ENCODE measurements at places on chromosomes 12 and 14.

DNA sequence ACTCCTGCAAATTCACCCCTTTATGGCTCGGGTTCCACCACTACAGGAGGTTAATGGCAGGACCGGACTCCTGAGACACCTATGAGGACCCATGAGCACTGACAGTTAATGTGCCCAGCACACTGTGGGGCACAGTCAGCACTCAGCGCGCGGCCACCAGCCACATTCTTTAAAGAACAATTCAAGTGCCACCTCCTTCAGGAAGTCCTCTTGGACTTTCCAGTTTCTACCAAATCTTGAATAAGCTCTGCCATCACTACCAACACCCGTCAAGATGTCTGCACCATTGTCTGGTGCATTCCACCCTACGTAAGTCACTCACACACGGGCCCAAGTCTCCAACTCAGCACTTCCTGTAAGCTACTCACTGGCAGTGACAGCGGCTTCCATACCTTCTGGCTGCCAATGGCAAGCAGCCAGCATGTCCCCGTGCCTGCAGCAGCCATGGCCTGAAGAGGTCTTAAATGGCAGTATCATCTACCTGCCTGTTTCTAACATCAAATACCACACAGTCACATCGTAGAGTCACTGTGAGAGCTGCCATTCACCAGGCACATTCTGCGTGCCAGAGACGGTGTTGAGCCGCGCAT lies 48.5 kb downstream of the CDC42BPB start:
- DNase-seq, result no peak

DNA sequence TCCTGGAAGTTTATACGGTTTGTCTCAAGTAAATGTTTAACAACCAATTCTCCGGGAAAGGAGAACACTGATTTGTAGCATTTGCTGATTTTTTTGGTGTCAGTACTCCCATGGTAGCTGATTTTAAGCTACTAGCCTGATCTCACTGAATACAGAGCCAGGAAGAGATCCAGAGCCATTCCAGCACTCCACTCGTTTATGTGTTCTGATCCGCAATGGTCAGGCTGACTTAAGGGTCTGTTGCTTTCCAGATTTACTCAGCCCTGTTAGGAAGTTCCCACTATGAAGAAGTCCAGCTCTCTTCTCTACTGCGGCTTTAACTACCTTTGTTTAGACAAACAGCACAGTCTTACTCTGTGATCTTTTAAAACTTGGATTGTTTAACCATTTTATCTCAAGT lies 38.0 kb upstream of the NID2 start:
- no peak for DNase-seq

DNA sequence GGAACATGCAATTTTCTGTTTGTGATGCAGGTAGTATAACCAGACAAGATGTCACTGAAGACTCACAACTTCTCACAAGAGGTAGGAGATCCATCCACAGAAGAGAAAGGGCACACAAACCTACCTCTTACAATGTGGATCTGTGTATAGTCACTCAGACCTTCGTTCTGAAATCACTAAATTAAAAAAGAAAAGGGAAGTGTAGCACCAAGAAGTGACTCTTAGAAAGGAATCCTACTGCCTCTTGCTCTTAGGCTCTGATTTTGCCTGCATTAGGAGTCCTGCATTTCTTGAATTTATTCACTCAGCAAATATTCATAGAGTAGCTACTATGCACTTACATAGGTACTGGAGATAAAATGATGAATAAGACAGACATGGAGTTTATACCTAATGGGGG lies 347.6 kb downstream of the BMP4 start:
- DNase-seq, result no peak

DNA sequence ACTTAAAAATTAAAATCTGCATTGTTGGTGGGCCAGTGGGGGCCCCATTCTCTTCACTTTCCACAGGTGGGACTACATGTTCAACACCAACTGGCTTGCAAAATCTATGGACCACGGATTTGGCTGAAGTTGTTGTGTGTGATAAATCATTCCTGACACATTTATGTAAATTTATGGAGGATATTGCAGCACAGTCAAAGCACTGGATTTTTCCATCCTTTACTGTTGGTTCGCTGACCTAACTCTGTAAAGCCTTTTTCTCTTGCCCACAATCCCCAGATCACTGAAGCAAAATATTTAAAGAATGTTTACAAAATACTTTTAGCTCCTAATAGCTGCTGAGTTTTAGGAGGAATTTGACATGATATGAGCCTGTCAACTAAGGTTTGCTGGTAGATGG lies 219.7 kb upstream of the PRICKLE1 start:
- no peak for DNase-seq

GRCh38 chr12:89414851-89415250 lies 62.5 kb upstream of the DUSP6 start:
- no peak for DNase-seq

DNA sequence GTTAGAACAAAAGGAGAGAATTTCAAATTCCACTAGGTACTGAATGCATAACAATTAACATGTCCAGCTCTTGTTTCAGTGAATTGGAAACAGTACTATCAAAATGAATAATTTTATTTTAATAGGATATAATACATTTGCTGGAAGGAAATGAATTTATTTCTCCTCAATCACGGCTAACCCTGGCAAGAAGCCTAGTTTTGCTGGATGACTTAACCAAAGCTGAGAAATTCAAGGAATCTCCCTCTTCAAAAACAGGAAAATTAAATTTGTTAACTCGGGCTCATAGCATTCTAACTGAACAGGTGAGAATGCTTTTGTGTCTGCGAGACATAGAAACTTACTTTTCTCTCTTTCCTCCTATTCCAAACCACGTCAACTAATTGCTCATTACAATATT lies 163.5 kb upstream of the NEDD1 start:
- no peak for DNase-seq

GRCh38 chr14:75981426-75982265 lies at the start of gene TGFB3:
Gene TGFB3, minus strand, starts transcription at chr14:75981995. Its CDS starts 1,102 bp downstream, at chr14:75980893.
- DNase-seq, result peak; percentile 33

GRCh38 chr14:90773196-90773486 lies 43.1 kb downstream of the TTC7B start:
- DNase-seq, result no peak

GRCh38 chr12:62922539-62922938 lies 12.4 kb downstream of the PPM1H start:
- no peak for DNase-seq

- DNase-seq, result no peak
These were observed 34.1 kb upstream of the CPM start for GRCh38 chr12:68967046-68967445.

- no peak for DNase-seq
These were observed 135.1 kb downstream of the RBM19 start for GRCh38 chr12:113831016-113831415.

DNA sequence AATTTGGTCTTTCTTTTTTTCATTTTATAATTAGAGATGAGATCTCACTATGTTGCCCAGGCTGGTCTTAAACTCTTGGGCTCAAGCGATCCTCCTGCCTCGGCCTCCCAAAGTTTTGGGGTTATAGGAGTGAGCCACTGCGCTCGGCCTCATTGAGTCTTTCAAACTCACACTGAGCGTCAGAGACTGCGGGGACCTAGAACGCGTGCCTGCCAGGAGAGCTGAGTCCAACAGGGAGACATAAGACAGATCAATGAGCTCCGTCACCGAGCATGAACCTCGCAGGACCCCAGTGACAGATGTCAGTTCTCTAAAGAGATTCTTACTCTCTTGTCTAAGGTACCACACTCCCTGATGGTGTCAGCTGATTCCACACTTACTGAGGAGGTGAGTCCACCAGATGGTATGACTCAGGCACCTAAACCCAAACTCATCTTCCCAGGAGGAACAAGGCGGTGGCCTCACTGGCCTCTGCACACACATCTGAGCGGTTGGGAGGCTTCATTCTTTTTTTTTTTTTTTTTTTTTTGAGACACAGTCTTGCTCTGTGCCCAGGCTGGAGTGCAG lies 58.9 kb downstream of the CCDC88C start:
- DNase-seq, result no peak

- DNase-seq, result no peak
These were observed 96.2 kb downstream of the KICS2 start for GRCh38 chr12:64125913-64126312.

DNA sequence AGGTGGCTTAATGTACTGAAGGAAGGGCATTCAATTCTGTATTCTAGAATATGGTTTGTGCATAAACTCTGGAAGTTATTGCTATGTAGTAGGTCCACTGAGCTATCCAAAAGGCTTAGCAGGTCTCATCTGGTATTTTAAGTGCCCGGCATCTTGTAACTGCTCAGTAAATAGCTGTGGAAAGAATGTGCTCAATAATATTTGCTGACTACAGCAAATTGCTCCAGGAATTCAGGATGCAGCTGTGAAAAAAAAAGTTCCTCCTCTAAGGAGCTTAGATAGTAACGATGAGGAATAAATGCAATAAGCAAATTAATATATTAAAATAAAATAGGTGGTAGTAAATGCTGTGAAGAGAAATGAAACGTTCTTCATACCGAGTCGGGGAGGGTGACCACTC lies 857.1 kb downstream of the AACS start:
- DNase-seq, result no peak

GRCh38 chr12:69204191-69204590 lies 35.2 kb upstream of the CPSF6 start:
- DNase-seq, result no peak

- peak; percentile 85 for DNase-seq
These were observed 5.8 kb downstream of the MARK3 start for GRCh38 chr14:103391048-103391447.

GRCh38 chr12:83122623-83122934 lies 435.9 kb downstream of the TMTC2 start:
- DNase-seq, result no peak

Data from AML-193 (cell line).